ENCODE measurements at places on chromosomes 16 and 17. TPM values are rescaled to one million over a fixed set of nuclear protein-coding genes. Genes with fewer than 3 reads are reported as not detected.

The CRYM gene
- not detected for total RNA-seq

The UBALD1 gene
- total RNA-seq = 43.8 TPM

DNA sequence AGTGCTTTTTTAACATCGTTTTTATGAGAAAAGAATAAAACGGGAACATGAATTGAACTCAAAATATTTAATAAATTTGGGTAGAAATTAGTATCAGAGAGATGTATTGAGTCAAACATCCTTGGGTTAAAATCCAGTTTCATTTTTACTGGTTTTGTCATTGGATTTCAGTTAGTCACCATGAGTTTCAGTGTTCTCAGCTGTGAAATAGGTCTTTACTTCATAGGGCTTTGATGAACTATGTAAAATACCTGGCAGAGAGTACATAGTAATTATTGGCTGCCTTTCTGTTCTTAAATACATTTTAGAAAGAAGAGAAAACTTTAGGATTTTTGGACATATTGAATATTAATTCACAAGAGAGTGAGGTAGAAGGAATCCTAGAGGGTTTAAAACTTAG lies 105.8 kb downstream of the TANC2 start:
- no peak for DNase-seq

The CTDNEP1 gene
- 145 TPM for total RNA-seq

The SLC35G6 gene
- total RNA-seq = not detected

DNA sequence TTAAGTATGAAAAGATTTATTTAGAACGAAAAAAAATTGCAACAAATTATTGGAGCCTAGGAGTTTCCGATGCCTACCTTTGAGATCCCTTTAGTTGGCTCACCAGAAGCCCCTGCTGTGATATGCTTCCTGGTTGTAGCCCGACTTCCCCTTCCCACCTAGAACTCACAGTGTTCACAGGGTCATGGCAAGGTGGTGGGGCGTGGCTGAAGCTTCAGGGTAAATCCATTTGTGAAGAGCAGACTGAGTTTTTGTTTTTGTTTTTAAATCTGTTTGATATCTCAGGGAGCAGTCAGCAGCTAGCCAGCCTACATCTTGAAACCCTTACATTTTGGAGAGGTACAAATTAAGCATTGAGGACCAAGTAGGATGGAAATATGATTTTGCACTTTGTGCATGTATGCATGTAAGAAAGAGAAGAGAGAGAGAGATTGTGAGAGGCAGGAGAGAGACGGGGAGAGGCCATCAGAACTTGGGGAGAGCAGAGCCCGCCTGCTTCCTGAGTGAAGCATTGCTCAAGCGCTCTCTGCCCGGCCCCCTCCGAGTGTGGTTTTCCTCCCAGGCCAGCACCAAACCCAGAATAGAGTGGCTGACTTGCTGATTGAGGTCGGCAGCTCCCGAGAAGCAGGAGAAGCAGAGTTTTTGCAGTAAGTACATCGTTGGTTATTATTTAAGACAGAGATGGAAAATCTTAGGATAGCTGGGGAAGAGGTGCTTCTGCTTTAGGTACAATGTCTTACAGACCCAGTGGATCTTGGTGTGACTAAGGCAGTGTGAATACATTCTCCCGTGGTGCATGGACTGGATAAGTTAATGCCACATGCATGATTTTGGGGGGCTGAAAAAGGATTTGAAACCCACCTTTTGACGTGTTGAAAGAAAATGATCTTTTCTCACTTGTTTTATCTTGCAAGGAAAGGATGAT lies 64.2 kb downstream of the SPECC1 start:
- DNase-seq = no peak

- DNase-seq = no peak
Observed at GRCh38 chr16:65989861-65990604, 376.5 kb upstream of the CDH5 start.

DNA sequence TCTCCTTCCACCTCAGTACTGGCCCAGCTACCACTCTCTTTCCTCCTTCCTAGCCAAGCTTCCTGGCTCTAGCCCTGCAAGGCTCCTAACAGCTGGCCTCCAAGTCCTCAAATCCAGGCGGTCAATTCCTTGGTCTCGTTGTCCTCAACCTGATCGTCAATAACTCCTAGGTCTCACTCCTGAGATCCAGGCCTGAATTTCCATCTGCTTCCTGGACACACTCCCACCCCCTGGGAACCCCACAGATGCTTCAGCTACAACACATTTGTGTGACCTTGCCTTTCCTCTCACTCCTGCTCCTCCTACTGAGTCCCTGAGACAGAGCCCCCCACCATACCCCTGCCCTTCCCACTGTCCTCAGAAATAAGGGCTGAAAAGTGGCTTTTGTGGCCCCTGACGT lies 2.3 kb downstream of the ENKD1 start:
- no peak for DNase-seq

The ATP2C2 gene
- not detected for total RNA-seq

The CHST4 gene
- total RNA-seq = not detected

The DHRS11 gene
- total RNA-seq = 11.3 TPM

DNA sequence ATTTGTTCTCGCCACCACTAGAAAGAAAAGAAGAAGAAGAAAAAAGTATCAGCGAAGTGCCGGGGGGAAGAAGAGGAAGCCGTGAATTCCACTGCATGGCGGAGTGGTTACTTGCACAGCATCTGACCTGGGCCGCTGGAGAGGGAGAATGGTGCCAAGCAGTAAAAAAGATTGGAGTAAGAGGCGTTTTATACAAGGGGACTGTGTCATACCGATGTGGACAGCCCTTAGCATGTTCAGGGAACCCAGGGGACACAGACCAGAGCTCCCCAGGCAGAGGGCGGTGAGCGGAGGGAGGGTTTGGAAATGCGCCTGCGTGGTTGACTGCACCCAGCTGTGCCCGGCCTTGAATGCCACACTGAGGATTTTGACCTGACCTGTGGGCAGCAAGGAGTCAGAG lies 52.8 kb downstream of the PLXDC1 start:
- no peak for DNase-seq

DNA sequence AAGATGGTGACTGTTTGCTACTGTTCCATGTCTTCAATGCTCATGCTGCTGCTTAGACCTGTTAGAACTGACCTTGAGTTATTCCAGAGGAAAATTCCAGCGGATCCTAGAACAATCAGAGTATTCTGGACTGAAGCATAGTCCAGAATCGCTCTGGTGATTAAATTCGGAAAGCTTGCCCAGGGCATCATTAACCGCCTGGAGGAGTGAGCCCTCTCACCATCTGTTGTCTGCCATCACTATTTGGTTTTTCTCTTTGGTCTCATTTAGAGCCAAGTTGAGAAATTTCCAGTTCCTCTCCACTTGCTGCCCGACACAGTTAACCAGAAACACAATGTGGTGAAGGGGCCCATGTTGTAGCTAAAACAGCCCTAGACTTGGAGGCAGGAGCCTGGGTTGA lies 104.1 kb downstream of the BMERB1 start:
- no peak for DNase-seq

GRCh38 chr16:82045465-82045864 lies 10.4 kb downstream of the HSD17B2 start:
- no peak for DNase-seq

- no peak for DNase-seq
Observed at GRCh38 chr17:3026856-3027751, 36.3 kb downstream of the OR1D5 start.

DNA sequence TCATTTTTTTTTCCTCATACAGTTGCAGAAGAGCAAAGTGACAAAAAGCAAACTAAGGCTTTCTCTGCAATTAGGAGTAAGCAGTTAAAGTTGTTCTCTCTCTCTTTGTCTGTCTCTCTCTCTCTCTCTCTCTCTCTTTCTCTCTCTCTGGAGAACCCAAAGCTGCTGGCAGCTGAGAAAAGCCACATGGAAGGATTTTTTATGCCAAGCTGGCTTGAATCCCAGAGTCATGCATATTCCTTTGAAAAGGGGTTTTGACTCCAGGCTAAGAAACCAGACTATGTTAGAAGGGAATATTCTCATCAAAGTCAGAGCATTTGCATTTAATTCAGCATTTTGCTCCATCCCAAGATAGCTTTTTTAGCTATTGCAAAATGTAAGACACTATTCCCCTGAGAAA lies 1114.2 kb upstream of the GOT2 start:
- DNase-seq = no peak

The UMOD gene
- not detected for total RNA-seq

GRCh38 chr17:66630828-66631472 lies 204.0 kb upstream of the CACNG5 start:
- DNase-seq = no peak

GRCh38 chr17:82703036-82703745 lies 4.7 kb upstream of the RAB40B start:
- no peak for DNase-seq

The ZKSCAN2 gene
- total RNA-seq = 4.8 TPM

The TVP23A gene
- not detected for total RNA-seq

GRCh38 chr16:19916064-19916463 lies 31.4 kb upstream of the GPRC5B start:
- DNase-seq = no peak

DNA sequence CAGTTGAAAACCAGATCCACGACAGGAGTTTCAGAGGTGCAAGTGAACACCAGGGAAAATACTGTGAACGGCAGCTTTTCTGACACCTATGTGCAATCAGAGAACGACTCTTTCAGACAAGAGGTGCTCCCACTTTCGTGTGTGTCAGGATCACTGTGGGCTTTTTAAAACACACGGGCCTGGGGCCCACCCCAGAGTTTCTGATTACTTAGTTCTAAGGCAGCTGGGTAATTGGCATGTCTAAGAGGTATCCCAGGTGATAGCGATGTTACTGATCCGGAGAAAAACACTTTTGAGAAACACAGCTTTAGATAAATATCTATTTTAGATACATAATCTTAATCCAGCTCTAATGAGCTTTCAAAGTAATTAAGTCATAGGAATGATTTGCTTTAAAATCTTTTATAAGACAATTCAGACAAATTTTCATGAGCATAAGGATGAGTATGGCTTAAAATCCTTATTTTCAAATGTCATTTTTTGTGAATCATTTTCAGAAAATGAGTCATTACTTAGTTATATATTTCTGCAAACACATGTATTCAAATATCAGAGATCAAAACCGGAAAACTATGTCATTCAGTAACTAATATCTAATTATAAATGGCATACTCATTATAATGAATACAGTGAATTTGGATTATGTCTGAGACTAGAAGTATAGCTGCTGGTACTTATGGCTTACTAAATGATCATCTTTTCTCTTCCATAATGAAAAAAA lies 217.9 kb upstream of the PSMD7 start:
- no peak for DNase-seq

DNA sequence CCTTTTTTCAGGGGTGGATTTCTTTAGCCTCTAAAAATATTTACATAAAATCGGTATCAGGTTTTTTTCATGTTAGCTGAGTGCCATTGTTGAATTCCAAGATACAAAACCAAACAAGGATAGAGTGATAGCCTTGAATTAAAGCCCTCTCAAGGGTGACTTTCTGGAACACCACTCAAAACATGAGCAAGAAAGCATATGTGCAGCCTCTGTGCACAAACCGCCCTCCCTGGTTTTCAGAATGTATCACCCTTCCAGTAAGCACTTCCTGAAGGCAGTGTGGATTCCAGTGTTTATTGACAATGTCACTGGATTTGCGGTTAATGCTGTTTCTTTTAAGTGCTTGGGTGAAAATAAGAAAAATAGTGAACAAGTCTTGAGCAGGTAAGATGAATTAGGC lies 597.7 kb downstream of the TMEM114 start:
- no peak for DNase-seq

DNA sequence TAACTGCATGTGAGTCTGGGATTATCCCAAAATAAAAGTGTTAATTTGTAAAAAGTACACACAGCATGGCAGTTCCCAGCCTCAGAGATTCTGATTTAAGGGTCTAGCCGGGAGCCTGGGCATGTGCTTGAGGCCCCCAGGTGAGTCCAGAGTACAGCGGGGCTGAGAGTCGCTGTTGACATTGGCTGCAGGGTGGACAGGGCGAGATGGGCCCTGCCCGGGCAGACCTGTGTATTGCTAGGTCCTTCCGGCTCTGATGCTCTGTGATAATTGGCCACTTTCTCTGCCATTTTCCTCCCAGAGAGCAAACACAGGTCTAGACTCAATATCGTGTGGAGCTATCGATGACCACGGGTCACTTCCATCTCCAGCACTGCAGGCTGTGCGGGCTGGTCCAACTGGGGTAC lies 73.6 kb downstream of the ABCC6 start:
- no peak for DNase-seq

GRCh38 chr17:59424331-59424730 lies 92.9 kb downstream of the YPEL2 start:
- no peak for DNase-seq

DNA sequence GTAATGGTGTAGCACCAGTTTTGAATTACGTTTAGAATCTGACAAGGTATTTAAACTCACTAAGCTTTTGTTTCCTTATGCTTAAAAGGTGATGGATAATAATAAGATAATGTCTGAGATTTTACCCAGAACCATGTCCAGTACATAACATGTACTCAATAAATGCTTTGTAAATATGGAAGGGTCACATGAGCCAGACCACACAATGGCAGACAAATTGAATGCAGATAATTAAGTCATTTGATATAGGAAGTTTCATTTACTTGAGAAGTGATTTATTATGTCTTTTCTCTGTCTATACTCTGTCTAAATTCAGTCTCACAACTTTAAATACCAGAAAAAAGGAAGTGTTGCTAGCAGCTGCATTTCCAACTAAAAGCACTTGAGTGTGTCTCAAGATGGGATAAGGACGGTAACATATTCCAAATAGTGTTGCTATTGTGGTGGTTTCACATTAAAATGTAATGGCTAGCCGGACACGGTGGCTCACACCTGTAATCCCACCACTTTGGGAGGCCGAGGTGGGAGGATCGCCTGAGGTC lies 52.5 kb upstream of the DHX40 start:
- no peak for DNase-seq

GRCh38 chr17:32452281-32452680 lies 8.0 kb downstream of the PSMD11 start:
- DNase-seq = no peak

The EIF5A gene
- 847 TPM for total RNA-seq

- peak; percentile 14 for DNase-seq
Observed at GRCh38 chr16:16041196-16041892, 91.9 kb downstream of the ABCC1 start.

The KRTAP1-1 gene
- not detected for total RNA-seq

DNA sequence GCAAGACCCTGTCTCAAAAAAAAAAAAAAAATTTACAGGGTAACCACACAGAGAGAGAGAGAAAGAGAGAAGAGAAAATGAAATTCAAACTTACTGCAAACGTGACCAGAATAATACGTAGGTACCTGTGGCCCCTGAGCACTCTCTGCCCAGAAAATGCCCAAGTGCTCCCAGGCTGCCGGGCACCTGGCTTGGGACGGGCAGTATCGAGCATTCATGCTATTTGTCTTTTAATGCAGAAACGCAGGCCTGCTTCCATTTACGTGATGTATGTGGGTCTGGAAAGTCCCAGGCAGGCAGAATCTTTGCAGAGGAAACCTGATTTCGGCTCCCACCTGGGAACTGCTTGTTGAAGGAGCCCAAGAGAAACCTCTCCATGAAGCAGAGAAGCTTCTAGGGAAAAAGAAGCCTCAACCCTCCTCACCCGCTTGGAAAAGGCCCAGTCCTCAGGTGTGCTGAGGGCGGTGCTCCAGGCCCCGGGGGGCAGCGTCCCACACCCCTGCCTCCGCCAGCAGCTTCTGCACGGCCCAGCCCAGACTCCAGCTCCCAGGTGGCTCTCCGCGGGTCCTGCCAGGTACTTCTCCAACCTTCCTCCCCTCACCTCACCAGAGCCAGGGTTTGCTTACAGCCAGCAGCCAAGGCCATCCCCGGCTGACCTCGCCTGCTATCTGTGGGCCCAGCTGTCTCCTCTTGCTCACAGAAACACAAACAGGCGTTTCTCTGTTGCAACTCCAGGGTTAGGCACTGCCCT lies 14.0 kb downstream of the RPH3AL start:
- peak; percentile 74 for DNase-seq

The ABCA10 gene
- total RNA-seq = 1.7 TPM

The ANKRD13B gene
- total RNA-seq = 22.8 TPM

GRCh38 chr16:84726669-84727467 lies 27.1 kb downstream of the USP10 start:
- no peak for DNase-seq

GRCh38 chr16:68351463-68351862 lies 40.6 kb downstream of the PRMT7 start:
- DNase-seq = no peak

Measured in endothelial cell of umbilical vein (primary cell).